ENCODE measurements at places on chromosomes 13 and 19. TPM values are rescaled to one million over a fixed set of nuclear protein-coding genes. Genes with fewer than 3 reads are reported as not detected.

The SLC8A2 gene
- 0.80 TPM for total RNA-seq

The ZSCAN4 gene
- 0.74 TPM for total RNA-seq

The SLC25A30 gene
- 21.9 TPM for total RNA-seq

The ZFP82 gene
- 11.5 TPM for total RNA-seq

The TUBA3C gene
- total RNA-seq = not detected

The IRF3 gene
- 76.1 TPM for total RNA-seq

The ZNF793 gene
- total RNA-seq = 10.9 TPM

The NLRP5 gene
- total RNA-seq = not detected

The SYCN gene
- not detected for total RNA-seq

The ZNF418 gene
- 14.0 TPM for total RNA-seq

The ZNF224 gene
- total RNA-seq = 36.0 TPM

The SPRY2 gene
- total RNA-seq = 21.7 TPM

GRCh38 chr19:30457484-30457883 lies 85.3 kb downstream of the ZNF536 start:
- H3K4me1 ChIP-seq = peaks cover under 1% of the 10 kb centered on the region
- DNase-seq = no peak
- H3K36me3 ChIP-seq = peaks cover under 1% of the 10 kb centered on the region
- no peak overlapping the region for H3K27ac ChIP-seq

- no peak for DNase-seq
- no peak overlapping the region for H3K27ac ChIP-seq
- peaks cover 23% of the 10 kb centered on the region for H3K4me1 ChIP-seq
Measured at GRCh38 chr13:99268822-99269221, 10.6 kb upstream of the GPR18 start.

DNA sequence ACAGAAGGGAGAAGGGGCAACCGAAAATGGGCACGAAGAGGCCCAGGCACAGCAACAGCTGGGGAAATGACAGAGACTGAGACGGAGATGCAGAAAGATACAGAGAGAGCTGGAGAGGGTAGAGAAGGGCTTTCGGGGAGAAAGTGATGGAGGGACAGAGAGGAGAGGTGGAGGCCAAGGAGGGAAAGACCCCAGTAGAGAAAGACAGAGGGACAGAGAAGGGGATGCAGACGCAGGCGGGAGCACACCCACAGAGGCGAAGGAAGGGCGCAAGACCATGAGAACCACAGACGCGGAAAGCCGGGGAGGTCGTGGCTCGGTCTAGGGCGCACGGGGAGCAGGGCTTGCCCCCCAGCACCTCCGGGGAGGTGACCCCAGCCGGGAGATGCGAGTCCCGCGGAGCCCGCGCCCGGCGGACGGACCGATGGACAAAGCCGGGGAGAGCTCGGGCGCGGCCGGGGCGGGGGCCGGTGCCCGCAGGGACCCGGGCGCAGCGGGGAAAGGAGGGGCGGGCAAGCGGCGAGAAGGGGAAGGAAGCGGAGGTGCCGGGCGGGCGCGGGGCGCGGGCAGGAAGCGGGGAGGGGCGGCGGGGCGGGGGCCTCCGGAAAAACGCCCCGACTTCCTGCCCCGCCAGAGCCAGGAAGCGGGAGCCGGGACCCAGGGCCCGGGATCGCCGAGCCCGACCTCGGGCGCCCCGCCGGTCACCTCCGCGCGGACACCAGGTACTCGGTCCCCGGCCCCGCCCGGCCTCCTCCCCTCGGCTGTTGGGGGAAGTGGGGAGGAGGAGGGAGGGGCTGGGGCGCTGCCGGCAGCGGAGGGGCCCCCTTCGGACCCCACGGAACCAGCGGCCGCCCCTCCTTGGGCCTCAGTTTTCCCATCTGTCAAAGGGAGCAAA lies at the start of gene ARHGEF1:
Gene ARHGEF1, plus strand, starts transcription at position 617 of the 895 bp plus-strand sequence. CDS start 4,899 bp downstream, outside the sequence.
- H3K27me3 ChIP-seq = peaks cover 20% of the 10 kb centered on the region
- peaks cover 33% of the 10 kb centered on the region for H3K4me1 ChIP-seq
- peak within 1 kb of the TSS; percentile 95 for H3K27ac ChIP-seq

DNA sequence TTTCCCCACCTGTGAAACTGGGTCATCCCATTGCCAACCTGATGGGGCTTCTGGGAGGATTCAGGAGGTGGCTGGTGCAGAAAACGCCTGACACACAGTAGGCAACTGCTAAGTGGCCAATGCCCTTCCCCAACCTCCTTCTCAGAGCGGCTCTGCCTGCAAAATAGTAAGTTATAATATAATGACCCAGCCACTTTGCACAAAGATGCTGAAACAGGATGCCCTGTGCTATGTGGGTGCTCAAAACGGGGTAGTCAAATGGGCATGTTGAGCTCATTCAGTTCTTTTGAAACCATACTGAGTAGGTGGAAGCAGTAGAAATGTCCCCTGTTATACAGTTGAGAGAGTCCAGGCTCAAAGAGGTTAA lies 507 bp downstream of the MARCHF2 start:
- no peak overlapping the region for H3K27ac ChIP-seq
- no peak for DNase-seq
- peaks cover 7% of the 10 kb centered on the region for H3K4me1 ChIP-seq
- peak overlapping the region; percentile 88 for H3K4me3 ChIP-seq
- H3K36me3 ChIP-seq = peaks cover 4% of the 10 kb centered on the region

DNA sequence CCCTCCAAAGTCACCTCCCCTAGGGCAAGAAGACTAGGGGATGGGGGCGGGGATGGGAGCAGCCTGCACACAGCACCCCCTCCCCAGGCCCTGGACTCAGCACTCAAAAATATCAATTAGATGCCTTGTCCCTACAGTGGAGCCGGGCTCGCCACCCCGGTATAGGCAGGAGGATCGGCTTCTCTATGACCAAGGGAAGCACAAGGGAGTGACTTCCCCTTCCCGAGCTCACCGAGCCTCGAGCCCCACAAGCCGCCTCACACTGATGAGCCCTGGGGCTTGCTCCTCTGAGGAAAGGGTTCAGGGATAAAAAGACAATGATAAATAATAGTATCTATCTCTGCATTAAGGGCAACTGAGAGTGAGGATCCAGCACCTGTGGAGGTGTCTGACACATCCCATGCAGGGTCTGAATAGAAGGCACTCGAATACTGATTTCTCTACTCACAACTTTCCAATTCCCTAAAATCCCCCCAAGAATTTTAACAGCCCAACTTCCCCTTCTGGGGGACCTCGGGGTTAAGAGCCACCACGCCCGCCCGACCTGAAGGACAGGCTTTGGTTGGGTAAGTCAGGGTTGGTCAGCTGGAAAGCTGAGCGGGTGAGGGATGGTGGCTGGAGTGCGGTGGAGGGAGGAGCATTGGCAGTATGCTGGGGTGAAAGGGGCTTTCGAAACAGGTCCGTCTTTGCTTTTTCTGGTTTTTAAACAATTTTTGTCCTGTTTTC lies 51.3 kb downstream of the STK24 start:
- no peak for DNase-seq
- no peak overlapping the region for H3K27ac ChIP-seq
- H3K4me1 ChIP-seq = peaks cover 46% of the 10 kb centered on the region
- peaks cover 24% of the 10 kb centered on the region for H3K27me3 ChIP-seq
- peaks cover 6% of the 10 kb centered on the region for H3K36me3 ChIP-seq

- H3K36me3 ChIP-seq = no peaks in the 10 kb centered on the region
- DNase-seq = no peak
- H3K27me3 ChIP-seq = peaks cover 2% of the 10 kb centered on the region
- H3K4me3 ChIP-seq = no peak overlapping the region
- H3K27ac ChIP-seq = no peak overlapping the region
Measured at GRCh38 chr13:82294226-82294625, 1588.0 kb downstream of the SLITRK1 start.

GRCh38 chr13:98913741-98914140 lies 64.1 kb downstream of the DOCK9 start:
- H3K4me1 ChIP-seq = peaks cover 51% of the 10 kb centered on the region
- no peak for DNase-seq
- peak overlapping the region; percentile 2 for H3K27ac ChIP-seq

DNA sequence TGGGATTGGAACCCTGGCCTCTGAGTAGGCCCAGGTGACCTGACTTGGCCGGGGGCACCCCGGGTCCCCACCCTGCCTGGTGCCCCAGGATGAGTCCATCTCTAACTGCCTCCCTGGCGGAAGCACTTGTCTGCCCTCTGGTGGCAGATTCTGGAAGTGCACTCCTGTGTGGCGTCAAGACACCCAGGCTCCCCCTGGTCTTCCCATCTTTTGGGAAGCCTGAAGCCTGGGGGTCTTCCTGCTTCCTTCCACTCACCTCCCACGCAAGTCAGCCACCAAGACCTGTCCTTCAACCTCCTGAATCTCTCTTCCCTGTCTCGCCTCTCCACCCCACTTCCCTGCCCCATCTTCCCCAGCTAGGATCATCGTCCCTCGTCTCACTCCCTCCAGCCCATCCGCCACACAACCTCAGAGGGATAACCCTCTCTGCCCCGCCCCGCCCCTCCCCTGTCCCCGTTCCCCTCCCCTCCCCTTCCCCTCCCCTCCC lies 7.4 kb downstream of the RABAC1 start:
- peaks cover 9% of the 10 kb centered on the region for H3K36me3 ChIP-seq
- H3K4me1 ChIP-seq = peaks cover 5% of the 10 kb centered on the region
- peak; percentile 90 for DNase-seq
- no peak overlapping the region for H3K4me3 ChIP-seq

DNA sequence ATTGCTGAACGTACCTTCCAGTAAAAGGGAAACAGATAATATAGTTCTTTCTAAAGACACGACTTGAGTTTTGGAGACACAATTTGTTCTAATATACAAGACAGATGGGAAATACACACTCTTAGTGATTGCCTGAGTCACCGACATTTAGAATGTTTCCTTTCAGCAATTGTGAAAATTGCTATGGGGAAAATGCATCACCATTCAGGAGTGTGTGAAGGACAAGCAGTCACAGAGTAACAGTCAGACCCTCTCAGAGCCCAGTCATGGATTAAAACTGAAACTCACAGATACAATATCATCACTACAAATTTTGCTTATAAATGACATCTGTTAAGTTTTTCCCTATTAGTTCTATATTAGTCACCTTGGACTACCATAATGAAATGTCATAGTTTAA lies 286.1 kb downstream of the SPRY2 start:
- no peaks in the 10 kb centered on the region for H3K36me3 ChIP-seq
- no peak overlapping the region for H3K27ac ChIP-seq
- DNase-seq = no peak
- peaks cover 7% of the 10 kb centered on the region for H3K4me1 ChIP-seq
- no peak overlapping the region for H3K4me3 ChIP-seq
- H3K27me3 ChIP-seq = peaks cover 2% of the 10 kb centered on the region

- no peak overlapping the region for H3K27ac ChIP-seq
- H3K36me3 ChIP-seq = peaks cover 3% of the 10 kb centered on the region
- H3K27me3 ChIP-seq = peaks cover 4% of the 10 kb centered on the region
- no peak for DNase-seq
- no peak overlapping the region for H3K4me3 ChIP-seq
- H3K4me1 ChIP-seq = no peaks in the 10 kb centered on the region
Measured at GRCh38 chr13:29384466-29384865, 211.0 kb downstream of the SLC7A1 start.

GRCh38 chr13:47437406-47437805 lies 540.6 kb upstream of the HTR2A start:
- no peaks in the 10 kb centered on the region for H3K36me3 ChIP-seq
- no peaks in the 10 kb centered on the region for H3K4me1 ChIP-seq
- H3K27ac ChIP-seq = no peak overlapping the region
- no peak overlapping the region for H3K4me3 ChIP-seq

GRCh38 chr13:99228737-99229691 lies 28.4 kb downstream of the UBAC2 start:
- H3K27ac ChIP-seq = no peak overlapping the region
- no peak for DNase-seq
- H3K36me3 ChIP-seq = peaks cover 3% of the 10 kb centered on the region
- peaks cover 2% of the 10 kb centered on the region for H3K27me3 ChIP-seq

- no peak for DNase-seq
- peaks cover 13% of the 10 kb centered on the region for H3K27me3 ChIP-seq
- H3K4me1 ChIP-seq = peaks cover 12% of the 10 kb centered on the region
- no peak overlapping the region for H3K27ac ChIP-seq
- no peaks in the 10 kb centered on the region for H3K36me3 ChIP-seq
Measured at GRCh38 chr13:45296259-45296658, 44.7 kb downstream of the TPT1 start.

- DNase-seq = no peak
- H3K27ac ChIP-seq = no peak overlapping the region
- no peaks in the 10 kb centered on the region for H3K36me3 ChIP-seq
- H3K4me3 ChIP-seq = no peak overlapping the region
- H3K4me1 ChIP-seq = no peaks in the 10 kb centered on the region
Measured at GRCh38 chr19:30442674-30443073, 70.5 kb downstream of the ZNF536 start.

DNA sequence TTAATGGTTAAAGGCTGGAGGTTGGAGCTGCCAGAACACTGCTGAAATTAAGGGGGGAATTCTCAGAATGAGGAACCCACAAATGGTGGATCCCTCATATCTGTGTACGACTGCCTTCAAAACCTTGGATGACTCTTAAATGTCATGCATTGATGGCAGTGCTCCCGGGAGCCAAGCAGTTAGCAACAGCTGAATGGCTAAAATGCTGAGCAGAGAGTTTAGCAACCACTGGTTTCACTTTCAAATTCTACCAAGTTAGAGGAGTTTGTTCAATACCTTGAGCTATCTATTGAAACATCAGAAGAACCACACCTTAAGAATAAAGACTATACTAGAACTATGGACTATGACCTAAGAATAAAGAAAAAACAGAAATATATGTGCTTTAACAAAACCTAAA lies 41.4 kb downstream of the UQCRFS1 start:
- no peak overlapping the region for H3K4me3 ChIP-seq
- no peaks in the 10 kb centered on the region for H3K36me3 ChIP-seq
- H3K4me1 ChIP-seq = no peaks in the 10 kb centered on the region

DNA sequence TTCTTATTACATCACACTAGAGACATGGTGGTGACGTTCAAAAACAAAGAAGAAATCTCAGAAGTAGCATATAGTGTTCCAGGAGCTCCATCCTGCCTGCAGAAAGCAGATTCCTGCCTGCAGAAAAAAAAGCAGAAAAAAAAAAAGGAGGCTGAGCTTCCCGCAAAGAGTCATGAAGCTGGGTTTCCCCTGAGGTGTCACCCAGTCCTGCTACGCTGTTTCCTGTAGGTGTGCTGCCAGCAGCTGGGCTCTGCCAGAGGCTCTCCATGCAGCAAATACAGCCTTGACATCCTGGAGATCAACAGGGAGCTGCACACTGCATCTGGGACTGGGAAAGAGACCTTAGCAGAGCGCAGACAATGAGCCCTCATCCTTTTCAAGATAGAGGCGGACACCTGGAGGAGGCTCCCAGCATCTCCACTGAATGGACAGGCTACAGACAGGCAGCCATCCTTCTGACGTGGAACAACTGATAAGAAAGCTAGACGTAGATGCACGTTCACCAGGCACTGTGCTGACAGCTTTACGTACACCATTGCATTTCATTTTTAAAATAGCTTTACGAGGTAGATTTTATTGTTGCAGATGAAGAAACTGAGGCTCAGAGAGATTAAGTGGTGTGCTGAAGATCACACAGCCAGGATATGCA lies 350.9 kb downstream of the FOXO1 start:
- H3K27me3 ChIP-seq = peaks cover 6% of the 10 kb centered on the region
- no peak for DNase-seq
- H3K27ac ChIP-seq = peak overlapping the region; percentile 31
- no peak overlapping the region for H3K4me3 ChIP-seq
- H3K36me3 ChIP-seq = no peaks in the 10 kb centered on the region

All from endothelial cell (in vitro differentiated cells).